Activated naive CD4-positive, alpha-beta T cell treated with anti-CD3 and anti-CD28 coated beads, Interleukin-2, amount 10 ng/mL, durations not matched to agents 7 days and 5 days (primary cell): ENCODE measurements at places on chromosomes 7 and 10.

DNA sequence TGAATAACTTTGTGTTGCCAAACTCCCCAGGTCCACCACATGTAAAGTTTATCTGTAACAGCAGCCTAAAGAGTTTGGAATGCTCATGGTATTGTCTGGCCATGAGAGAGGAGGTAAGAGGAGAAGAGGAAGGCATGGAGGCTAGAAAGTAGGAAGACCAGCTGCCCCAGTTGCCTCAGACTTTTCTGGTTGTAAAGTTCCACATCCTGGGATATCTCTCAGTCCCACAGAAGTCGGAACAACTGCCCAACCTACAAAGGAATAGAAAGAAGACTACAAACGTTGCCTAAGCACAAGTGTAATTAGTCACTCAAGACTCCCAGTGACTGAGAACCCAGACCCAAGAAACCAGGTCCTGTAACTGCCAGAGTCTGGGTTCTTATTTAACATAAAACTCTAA, 47.3 kb downstream of the CREB3L2 start:
- H3K27ac ChIP-seq: no peak overlapping the region
- no peak overlapping the region for H3K4me3 ChIP-seq
- peaks cover 16% of the 10 kb centered on the region for H3K4me1 ChIP-seq

DNA sequence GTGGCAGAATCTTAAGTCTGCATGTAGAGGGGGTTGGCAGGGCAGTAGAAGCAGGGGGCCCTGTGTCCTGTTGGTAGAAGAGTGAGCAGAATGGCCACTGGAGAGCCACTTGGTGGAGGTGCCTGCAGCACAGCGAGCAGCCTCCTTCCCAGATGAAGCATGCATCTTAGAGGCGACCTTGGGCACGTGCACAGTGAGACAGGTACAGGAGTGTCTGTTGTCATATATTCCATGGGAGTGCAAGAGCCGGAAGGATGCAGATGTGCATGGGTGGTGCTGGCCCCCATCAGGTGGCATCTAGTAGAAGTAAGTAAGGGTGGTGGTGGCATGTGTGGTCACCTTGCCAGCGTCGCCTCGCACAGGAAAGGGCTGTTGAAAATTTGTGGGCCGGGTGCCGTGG, 53.9 kb downstream of the CUX1 start:
- no peak overlapping the region for H3K27ac ChIP-seq
- no peak overlapping the region for H3K4me3 ChIP-seq
- H3K4me1 ChIP-seq: no peaks in the 10 kb centered on the region
- no peak for DNase-seq
- no peaks in the 10 kb centered on the region for H3K36me3 ChIP-seq

DNA sequence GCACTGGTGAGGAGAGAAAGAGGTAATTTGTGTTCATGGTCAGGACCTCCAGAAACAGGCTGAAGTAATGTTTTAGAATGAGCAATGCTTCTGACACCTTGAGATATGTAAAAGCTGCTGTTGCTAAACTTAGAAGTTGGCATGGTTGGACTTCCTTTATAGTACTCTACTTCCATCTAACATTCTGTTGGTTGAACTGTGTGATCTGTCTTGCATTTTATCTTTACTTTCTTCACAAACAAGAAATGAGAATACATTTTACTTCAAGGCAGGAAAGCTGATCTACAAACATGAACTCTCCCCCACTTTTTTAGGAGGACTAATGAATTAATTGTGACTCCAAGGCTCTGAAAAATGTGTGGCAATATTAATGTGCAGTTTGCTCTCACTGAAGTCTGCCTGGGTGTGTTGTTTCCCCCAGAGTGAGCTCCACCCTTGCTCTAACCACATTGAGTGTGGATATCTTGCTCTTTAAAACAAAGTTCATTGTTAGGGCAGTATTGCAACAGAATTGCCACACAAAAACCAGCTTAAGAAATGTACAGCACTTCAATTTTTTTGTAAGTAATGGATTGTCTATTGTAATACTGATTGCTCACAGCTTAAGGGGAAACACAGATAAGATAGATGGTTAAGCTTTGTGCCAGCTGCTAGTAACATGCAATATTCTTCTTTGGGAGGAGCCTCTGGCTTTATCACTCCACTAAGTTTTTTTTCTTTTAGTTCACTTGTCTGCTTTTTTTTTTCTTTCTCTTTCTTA, 69.0 kb downstream of the ADD3 start:
- H3K27me3 ChIP-seq: no peaks in the 10 kb centered on the region
- peak overlapping the region; percentile 89 for H3K4me3 ChIP-seq
- H3K36me3 ChIP-seq: peaks cover 47% of the 10 kb centered on the region

- no peaks in the 10 kb centered on the region for H3K36me3 ChIP-seq
- peaks cover 19% of the 10 kb centered on the region for H3K27me3 ChIP-seq
- peaks cover 8% of the 10 kb centered on the region for H3K4me1 ChIP-seq
- H3K4me3 ChIP-seq: no peak overlapping the region
- no peak overlapping the region for H3K27ac ChIP-seq
Measured at GRCh38 chr10:88080213-88080612, 216.8 kb downstream of the PTEN start.

DNA sequence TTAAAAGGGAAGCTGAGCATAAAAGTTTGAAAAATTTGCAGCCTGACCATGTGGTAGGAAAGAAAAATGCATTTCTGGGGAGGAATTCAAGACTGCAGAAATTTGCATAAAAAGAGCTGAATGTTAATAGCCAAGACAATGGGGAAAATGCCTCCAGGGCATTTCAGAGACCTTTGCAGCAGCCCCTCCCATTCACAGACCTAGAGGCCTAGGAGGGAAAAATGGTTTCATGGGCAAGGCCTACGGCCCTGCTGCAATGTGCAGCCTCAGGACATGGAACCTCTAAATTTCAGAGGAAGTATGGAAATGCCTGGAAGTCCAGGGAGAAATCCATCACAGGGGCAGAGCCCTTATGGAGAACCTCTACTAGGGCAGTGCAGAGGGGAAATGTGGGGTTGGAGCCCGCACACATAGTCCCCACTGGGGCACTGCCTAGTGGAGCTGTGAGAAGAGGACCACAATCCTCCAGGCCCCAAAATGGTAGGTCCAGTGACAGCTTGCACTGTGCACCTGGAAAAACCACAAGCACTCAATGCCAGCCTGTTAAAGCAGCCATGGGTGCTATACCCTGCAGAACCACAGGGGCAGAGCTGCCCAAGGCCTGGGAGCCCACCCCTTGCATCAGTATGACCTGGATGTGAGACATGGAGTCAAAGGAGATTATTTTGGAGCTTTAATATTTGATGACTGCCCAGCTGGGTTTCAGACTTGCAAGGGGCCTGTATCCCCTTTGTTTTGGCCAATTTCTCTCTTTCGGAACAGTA, 243.8 kb downstream of the DNAJB9 start:
- H3K36me3 ChIP-seq: no peaks in the 10 kb centered on the region
- H3K27me3 ChIP-seq: no peaks in the 10 kb centered on the region
- no peak for DNase-seq
- no peaks in the 10 kb centered on the region for H3K4me1 ChIP-seq

- no peaks in the 10 kb centered on the region for H3K36me3 ChIP-seq
- H3K4me1 ChIP-seq: no peaks in the 10 kb centered on the region
- no peak overlapping the region for H3K27ac ChIP-seq
- H3K4me3 ChIP-seq: no peak overlapping the region
- peaks cover 2% of the 10 kb centered on the region for H3K27me3 ChIP-seq
Measured at GRCh38 chr7:20594023-20594422, 21.4 kb upstream of the ABCB5 start.

DNA sequence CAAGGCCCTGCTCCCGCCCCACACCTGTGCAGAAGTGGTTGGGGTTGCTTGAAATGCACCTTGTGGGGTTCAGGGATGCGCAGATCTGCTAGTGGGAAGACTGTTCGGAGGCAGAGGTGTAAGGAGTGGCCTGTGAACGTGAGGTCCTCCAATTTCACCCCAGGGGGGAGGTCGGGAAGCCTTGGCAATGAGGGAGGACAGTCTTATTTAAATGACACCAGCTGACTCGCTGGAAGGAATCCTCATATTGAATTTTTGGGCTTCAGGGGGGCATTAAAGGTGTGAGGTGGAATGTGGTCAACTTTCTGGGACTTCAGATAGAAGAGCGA, 218.8 kb upstream of the CELF2 start:
- no peaks in the 10 kb centered on the region for H3K36me3 ChIP-seq
- H3K27me3 ChIP-seq: peaks cover 18% of the 10 kb centered on the region

DNA sequence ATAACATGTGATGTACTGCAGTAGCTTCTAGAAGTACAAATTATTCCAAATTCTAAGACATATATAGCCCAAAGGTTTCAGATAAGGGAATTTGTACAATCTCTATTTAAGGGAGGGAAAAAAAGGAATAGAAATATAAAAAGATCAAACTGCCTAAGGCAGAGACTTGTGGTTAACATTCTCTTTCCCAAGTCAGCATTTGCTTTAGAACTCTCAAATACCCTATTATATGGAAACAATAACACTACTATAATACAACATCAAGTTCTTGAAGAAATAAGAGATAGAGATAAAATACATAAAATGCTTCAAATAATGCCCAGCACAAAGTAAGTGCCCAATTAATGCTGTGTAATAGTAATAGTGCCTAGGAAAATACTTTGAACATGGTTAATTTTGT, 123.1 kb downstream of the CRPPA start:
- DNase-seq: no peak
- no peaks in the 10 kb centered on the region for H3K4me1 ChIP-seq
- H3K4me3 ChIP-seq: no peak overlapping the region
- no peak overlapping the region for H3K27ac ChIP-seq
- H3K36me3 ChIP-seq: no peaks in the 10 kb centered on the region
- no peaks in the 10 kb centered on the region for H3K27me3 ChIP-seq

GRCh38 chr7:51040787-51041186, 258.1 kb upstream of the GRB10 start:
- no peak overlapping the region for H3K27ac ChIP-seq
- no peaks in the 10 kb centered on the region for H3K4me1 ChIP-seq
- DNase-seq: no peak
